ENCODE measurements at places on chromosomes 7 and 10.
A peak's percentile ranks its signal among the peaks of the same experiment; 100 is the strongest.

GRCh38 chr7:139127648-139128047 is 18.1 kb upstream of the ZC3HAV1 start:
- no peak for DNase-seq

GRCh38 chr10:45553155-45553554 is 119.4 kb downstream of the ZFAND4 start:
- DNase-seq = no peak

DNA sequence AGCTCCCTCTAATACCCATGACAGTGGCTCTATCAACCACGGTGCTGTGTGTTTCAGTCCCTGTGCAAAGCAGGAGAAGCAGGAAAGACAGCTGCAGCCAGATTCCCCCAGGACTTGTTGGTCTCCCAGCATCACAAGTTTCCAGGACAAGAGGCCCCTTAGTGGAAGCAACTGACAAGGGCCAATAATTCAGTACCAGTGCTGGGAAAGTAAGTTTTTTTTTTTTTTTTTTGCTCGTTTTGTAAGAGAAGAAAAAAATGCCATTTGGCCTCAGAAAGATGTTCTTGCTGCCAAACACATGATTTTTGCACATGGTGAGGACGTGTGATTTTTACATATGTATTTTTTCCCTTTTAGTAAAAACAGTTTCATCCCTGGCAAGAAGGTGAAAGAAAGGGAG is 284.2 kb upstream of the ZMIZ1 start:
- no peak for DNase-seq

- DNase-seq = no peak
Measured at GRCh38 chr10:116838143-116838725, 11.1 kb upstream of the ENO4 start.

- no peak for DNase-seq
Measured at GRCh38 chr7:143243111-143243510, 20.1 kb upstream of the GSTK1 start.

DNA sequence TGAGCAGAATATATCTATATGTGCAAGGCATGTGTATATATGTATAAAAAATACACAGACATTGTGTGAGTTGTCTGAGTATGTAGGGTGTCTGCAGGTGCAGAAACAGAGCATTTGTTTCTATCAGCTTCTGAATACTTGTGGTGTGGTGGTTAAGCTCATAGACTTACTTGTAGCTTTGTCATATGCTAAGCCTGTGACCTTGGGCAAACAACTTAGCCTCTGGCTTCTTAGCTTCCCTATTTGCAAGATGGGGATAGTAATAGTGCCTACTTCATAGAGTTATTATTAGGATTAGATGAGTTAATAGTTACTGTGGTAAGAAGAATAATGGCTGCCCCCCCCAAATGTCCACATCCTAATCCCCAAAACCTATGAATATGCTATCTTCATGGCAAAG is 28.2 kb upstream of the PAX2 start:
- DNase-seq = no peak

DNA sequence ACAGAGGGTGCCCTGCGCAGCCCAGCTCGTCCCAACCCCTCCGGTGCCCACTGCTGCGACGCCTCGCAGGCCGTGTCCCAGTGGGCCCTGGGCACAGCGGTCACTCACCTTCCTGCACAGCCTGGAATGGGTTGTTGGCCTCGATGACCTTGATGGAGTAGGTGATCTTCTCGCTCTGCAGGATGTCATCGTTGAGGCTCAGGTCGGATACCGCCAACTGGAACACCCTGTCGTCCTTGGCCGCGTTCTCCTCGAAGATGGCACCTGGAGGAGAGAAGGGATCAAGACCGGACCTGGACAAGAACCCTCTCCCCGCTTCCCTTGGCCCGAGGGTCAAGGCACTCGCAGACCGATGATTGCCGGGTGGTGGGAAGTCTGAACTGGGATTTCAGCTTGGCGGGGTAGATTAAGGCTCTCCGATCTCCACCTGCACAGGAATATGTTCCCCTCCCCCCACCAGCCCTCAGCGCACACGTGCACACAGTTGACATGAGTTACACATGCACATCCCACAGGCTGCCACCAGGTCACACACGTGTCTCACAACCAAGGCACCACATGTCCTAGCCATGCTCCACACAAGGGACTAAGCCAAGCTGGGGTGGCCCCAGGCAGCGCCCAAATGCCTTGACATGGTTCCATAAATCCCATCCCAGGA is 2.6 kb downstream of the GRID1 start:
- no peak for DNase-seq

DNA sequence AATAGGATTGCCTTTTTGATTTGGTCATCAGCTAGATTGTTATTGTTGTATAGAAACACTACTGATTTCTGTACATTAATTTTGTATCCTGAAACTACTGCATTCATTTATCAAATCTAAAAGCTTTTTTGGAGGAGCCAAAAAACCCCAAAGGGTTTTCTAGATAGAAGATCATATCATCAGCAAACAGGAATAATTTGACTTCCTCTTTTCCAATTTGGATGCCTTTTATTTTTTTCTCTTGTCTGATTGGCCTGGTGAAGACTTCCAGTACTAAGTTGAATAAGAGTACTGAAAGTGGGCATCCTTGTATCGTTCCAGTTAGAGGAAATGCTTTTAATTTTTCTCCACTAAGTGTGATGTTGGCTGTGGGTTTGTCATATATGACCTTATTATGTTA is 10.6 kb upstream of the ENTPD7 start:
- DNase-seq = no peak

DNA sequence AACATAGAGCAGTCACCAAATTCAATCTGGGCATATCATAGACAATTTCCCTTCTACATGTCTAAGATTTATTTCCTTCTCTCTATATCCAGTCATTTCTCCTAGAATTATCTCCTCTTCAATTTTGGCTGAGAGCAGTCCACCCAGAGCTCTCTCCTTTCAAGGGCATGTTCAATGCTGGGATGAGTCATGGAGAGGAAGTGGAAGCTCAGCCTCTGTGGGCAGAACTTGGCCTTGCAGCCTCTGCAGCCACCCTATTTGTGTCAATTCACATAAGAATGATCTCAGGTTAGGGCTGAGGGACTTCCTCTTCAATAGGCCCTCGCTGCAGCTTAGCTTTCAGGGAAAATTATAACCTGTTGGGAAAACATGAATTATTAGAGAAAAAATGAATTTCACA is 560.8 kb downstream of the POM121L12 start:
- peak; percentile 13 for DNase-seq

- no peak for DNase-seq
Measured at GRCh38 chr10:129523031-129523722, 56.1 kb downstream of the MGMT start.

- no peak for DNase-seq
Measured at GRCh38 chr7:101031082-101031481, 11.2 kb downstream of the MUC17 start.

DNA sequence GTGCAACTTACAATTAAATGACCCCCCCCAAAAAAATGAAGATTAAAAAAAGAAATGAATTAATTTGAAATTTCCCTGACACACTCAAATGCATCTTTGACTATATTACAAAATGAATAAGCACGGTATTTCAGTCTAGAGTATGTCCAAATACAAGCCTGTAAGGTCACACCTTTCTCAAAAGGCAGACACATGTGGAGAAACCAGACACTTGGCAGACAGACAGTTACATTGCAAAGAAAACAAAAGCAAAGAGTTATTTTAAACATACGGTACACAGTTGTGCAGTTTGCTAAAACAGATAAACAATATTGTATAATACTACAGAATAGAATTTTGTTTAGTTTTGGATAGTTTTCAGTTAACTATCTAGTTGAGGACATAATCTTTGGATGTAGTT is 153.0 kb downstream of the ATE1 start:
- no peak for DNase-seq

DNA sequence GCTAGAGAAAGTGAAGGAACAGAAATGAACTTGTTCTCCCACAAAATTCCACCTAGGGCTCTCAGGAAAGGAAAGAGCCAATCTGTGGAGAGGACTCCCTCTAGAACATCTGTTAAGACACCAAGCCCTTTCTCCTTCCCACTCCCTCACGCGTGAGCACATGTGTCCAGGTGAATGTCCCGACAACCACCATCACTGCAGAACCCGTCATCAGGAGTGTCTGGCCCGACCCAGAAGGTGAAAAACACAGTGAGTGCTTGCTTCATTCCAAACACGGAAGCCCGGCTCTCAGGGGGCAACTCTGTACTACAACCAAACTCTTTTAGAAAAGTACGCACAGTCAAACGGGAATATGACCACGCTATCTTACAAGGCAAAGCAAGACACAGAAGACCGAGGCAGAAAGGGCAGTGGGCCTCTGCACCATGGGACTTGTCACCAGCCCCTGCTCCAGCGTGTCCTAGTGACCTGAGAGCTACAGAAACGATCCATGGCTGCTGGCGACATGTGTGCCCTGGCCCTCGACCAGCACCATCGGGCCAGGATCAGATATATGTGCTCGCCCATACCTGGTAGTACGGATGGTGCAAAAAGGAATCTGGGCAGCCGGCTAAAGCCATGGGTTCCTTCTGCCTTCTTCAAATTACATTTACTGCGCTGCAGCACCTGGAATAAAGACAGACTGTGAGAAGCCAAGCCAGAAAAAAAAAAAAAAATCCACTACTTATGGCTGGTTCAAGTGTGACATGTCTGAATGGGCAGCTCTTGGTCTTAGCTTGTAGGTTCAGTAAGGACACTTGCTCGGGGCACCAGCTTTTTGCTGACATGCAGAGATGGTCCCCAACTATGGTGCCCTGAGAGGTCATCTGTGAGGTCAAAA is 50.8 kb downstream of the GRB10 start:
- DNase-seq = no peak

All from fibroblast of upper back skin (primary cell).